ENCODE measurements at places on chromosomes 3 and 15.

- no peak for DNase-seq
These were observed 150.5 kb upstream of the POU1F1 start for GRCh38 chr3:87426918-87427317.

DNA sequence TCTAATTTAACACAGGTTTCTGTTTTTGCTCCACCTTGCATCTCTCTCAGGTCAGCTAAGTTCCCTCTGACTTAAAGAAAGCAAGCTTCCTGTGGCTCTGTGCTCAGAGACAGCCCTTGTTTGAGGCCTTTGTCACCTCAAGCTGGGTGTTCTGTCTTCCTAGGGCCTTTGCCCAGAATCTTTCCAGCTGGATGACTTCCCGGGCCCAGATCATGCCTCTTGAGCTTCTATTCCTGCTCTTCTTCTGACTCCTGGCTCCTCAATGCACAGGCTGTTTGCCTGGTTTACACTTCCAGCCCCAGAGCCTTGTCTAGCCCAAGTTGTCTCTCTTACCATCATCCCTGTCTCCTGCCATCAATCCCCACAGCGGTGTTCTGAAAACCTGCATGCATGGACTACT is 300.6 kb downstream of the VPS13C start:
- DNase-seq, result no peak

DNA sequence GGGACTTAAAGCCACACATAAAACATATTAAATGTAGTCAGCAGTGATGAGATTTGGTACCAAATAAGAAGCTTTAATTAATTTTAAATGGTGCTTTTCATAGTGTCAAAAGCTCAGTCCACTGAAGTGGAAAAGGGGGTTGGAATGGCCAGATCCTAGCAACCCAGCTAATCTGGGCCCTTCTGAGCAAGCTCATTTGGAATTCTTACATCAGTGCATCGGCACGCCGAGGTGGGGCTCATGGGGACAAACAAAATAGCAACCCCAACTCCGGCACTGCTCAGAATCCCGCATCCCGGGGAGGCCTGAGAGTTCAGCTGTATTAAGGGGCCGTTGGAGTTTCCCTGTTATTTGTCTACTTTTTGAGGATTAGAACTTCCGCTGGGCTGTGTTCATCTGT is 526.4 kb downstream of the SOX2 start:
- no peak for DNase-seq

DNA sequence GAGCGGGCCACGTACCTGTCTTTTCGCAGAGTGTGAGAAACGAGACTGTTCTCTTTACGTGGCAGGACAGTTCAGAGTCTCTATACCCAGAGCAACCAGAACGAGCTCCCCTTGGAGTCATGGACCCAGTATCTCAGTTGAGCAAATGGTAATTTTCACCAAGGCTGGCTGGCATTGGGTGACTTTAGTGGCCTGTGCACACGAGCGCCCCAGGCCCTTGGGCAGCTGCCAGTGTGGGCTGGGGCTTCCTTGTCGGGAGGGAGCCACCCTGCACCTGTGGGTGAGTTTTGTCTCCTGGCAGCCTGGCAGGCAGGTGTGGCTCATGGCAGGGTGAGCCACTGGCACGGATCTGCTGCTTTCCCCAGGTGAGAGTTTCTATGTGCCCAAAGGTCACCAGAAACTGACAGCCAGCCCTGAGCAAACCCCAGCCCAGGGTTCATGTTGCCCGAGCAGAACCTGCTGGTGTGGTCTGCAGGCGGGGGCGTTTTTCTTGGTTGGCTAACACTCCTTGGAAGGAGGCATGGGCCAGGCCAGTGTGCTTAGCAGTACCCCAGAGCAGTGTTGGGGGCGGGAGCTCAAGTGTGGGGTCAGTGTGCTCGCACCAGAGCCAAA is 135.0 kb downstream of the TJP1 start:
- no peak for DNase-seq

- no peak for DNase-seq
These were observed 3.3 kb upstream of the GMNC start for GRCh38 chr3:190865828-190866227.

DNA sequence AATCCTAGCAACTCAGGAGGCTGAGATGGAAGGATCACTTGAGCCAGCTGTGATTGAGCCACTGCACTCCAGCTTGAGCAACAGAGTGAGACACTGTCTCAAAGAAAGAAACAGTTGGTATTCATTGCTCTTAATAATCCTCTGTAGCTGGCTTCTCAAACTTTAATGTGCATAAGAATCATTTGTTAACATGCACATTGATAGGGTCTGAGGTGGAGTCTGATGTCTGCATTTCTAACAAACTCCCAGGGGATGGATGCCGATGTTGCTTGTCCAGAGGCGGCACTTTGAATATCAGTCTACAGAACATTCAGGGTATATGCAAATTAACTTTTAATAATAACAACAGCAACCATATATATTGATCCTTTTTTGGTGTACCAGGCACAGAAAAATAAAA is 39.9 kb downstream of the NKIRAS1 start:
- DNase-seq, result no peak

DNA sequence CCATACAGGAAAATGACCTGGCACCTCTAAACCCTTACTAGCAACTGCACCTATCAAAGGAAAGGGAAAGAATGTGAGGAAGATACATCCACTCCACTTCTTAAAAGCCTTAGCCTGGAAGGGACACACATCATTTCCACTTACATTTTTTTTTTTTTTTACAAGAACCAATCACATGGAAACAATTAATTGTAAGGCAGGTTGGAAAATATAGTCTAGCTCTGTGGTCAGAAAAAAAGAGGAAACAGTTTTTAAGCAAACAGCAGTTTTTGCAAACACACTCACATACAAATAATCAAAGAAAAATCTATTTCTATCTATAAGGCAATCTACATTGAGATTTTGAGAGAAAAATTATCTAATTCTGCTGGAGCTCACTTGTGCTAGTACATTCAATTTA is 98.9 kb upstream of the SPRED1 start:
- no peak for DNase-seq

DNA sequence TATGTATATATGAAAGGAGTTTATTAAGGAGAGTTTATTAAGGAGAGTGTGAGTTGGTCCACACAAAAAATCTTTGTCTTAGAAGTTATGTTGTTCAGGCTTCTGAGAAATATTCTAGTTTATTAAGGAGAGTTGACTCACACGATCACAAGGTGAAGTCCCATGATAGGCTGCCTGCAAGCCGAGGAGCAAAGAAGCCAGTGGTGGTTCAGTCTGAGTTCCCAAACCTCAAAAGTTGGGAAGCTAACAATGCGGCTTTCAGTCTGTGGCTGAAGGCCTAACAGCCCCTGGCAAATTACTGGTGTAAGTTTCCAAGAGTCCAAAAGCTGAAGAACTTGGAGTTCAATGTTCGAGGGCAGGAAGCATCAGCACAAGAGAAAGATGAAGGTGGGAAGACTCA is 42.4 kb upstream of the DAZL start:
- no peak for DNase-seq

DNA sequence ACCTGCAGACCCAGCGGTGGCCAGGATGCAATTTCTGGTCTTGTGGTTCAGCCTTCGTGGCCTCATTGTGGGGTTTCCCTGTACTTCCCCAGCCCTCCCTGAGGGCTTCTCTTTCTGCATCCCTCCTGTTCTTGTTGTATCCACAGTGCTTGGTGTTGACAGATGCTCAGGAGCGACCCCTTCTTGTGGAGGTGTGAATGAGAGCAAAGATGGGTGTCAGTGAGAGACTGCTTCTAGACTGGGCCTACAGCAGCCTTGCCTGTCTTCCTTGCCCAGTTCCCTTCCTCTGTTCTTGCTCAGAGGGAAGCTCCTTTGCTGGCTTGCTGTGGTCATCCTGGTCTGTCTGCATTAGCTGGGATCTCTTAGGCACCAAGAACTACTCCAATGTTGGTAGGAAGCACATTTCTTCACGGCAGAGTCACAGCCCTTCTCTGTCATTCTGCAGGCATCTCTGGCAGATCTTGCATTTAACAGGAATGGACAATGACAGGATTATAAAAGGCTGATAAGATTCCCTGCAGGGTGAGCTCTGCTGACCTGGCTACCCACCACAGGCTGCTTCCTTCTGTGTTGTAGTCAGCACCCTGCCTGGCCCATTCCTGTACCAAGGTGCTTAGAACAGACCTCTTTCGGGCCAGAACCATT is 317.8 kb upstream of the C2CD4B start:
- DNase-seq, result peak; percentile 36

DNA sequence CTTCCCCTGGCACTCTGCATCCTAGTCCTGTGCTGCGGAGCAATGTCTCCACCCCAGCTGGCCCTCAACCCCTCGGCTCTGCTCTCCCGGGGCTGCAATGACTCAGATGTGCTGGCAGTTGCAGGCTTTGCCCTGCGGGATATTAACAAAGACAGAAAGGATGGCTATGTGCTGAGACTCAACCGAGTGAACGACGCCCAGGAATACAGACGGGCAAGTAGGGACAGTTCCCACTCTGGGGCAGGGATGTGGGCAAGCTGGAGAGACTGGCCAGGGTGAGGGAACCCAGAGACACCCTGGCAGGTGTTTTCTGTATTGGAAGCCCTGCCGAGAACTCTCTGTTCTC is 247 bp downstream of the FETUB start:
- DNase-seq, result no peak

DNA sequence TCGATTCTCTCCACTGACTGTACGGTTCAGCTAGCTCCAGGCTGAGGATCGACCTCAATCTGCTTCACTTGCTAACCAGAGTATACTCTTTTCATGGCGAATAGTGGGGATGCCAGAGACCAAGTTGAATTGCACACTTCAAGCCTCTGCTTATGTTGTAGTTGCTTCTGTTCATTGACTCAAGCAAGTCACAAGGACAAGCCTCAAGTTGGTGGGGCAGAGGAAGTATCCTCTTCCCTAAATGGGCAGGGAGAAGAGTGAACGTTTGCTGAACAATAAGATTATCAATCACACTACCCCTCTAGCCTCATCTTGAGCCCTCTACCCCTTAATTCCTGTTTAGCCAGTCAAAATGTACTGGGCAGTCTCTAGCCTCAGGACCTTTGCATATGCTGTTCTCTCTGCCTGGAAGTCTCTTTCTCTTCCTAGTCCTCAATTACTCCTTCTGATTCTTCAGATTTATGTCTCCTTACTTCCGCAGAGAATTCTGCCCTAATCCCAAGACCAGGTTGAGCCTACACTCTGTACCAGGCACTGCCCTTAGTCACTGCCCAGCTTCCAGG is 390.4 kb upstream of the PROK2 start:
- no peak for DNase-seq

DNA sequence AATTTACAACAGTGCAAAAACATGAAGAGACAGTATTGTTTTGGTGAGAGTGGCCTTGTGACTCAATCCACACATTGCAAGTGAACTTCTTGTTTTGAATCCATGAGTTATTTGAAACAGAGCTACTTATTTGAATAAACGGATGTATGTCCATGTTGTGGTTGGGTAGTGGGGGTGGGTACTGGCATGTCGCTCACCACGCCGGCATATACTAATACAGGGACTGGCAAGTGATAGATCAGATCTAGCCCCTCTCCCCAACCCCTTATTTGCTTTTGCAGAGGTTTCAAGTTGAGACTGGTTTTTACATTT is 83.8 kb downstream of the EDEM1 start:
- no peak for DNase-seq

- DNase-seq, result no peak
These were observed 85.6 kb downstream of the SEC22A start for GRCh38 chr3:123287051-123287961.

GRCh38 chr3:43817825-43818224 is 127.1 kb downstream of the ABHD5 start:
- peak; percentile 3 for DNase-seq

GRCh38 chr15:63452552-63453136 is 51.7 kb upstream of the USP3 start:
- DNase-seq, result no peak

DNA sequence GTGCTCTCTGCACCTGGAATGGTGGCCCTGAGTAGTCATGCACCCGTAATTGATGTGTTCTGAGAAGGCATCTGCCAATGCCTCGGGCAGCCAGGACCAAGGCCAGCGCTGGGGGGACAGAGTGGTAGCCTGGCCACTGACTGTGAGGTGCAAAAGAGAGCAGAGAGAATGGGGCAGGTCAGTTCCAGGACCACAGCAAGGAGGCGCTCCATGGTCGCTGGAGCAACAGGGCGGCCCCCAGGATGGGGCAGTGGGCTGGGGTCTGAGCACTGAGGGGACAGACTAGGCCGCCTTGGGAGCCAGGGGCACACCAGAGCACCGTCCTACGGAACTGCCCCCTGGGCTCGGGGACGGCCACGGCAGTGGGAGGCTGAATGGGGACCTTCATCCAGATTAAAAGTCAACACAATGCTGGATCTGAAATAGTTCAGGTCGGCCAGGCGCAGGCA is 48.3 kb upstream of the IQSEC1 start:
- no peak for DNase-seq

DNA sequence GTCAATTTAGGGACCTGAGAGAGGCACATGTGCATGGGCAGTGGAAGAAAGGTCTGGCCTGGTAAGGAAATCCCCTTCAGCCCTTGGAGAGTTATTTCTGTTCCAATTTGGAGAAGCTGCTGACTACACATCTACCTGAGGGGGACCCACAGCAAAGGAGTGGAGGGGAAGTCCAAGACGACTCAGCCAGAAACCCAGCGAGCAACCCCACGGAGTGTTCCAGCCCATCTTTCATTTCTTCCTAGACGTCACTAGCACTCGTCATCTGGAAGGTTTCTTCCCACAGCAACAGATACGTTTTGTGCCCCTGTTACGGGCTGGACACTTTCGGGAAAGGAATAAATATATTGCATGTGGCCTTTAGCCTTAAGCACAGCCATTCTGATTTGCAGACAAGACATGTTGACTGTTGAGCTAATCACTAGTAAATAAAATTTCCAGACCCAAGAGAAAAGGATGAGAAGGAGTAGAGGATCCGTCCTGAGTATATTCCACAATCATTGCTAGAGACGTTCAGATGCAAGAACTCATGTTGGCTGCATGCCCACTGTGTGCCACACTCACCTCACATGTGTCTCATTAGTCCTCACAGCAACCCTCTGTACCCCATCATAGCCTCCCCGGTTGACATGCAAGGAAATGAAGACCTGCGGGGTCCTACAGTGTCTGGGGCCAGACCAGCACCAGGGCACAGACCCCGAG is 7.8 kb upstream of the FAM174B start:
- DNase-seq, result peak; percentile 46

GRCh38 chr3:40574661-40575060 is 49.9 kb downstream of the ZNF621 start:
- no peak for DNase-seq

GRCh38 chr15:73964736-73965093 is 27.4 kb downstream of the STOML1 start:
- peak; percentile 93 for DNase-seq

GRCh38 chr3:107794664-107795443 is 272.1 kb downstream of the BBX start:
- no peak for DNase-seq

Measured in activated CD4-positive, alpha-beta T cell treated with anti-CD3 and anti-CD28 coated beads, Interleukin-2, Interleukin-6, amounts not matched to agents 100 ng/mL and 50 ng/mL, durations not matched to agents 16 hours and 8 hours (primary cell).